ENCODE measurements at places on chromosomes 1 and 21.

DNA sequence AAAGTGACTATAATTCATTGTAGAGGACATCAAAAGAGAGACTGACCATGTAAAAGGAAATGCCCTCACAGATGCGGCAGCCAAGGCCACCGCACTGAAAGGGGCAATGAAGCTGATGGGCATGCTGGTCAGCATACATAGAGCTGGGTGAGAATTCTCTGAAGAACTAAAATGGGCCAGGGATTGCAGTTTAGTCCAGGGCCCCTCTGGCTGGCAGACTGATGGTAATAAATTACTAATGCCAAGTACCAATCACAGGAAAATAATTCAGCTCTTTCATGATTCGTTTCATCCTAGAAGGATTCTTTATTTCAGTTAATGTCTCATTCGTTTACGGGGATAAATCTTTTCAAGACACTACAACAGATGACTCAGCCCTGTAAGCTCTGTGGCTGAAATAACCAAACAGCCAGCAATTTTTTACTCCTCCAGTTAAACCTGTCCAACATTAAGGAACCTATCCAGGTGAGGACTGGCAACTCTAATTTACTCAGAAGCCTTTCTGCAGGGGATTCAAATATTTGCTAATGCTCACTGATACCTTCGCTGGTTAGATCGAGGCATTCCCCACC is 56.9 kb upstream of the MAP1LC3C start:
- no peak for DNase-seq

GRCh38 chr1:18976096-18976495 is 19.6 kb upstream of the IFFO2 start:
- no peak for DNase-seq

GRCh38 chr21:26698416-26698815 is 125.3 kb upstream of the CYYR1 start:
- no peak for DNase-seq

DNA sequence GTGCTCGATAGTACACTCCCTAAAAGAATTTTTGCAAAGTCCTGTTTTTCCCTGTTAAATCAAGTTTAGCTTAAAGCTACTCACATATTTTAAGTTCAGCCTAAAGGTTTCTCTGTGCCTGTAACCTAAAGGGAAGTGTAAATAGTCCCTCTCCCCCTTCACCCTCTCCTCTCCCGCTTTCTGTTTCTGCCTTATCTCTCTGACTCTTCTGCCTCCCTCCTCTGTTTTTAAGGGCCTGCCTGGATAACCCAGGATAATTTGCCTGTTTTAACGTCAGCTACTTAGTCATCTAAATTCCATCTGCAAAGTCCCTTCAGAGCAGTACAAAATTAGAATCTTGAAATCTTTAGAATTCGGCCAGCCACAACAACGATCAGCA is 92.6 kb downstream of the NID1 start:
- no peak for DNase-seq

- no peak for DNase-seq
Observed at GRCh38 chr1:14625572-14625971, 27.1 kb downstream of the KAZN start.

DNA sequence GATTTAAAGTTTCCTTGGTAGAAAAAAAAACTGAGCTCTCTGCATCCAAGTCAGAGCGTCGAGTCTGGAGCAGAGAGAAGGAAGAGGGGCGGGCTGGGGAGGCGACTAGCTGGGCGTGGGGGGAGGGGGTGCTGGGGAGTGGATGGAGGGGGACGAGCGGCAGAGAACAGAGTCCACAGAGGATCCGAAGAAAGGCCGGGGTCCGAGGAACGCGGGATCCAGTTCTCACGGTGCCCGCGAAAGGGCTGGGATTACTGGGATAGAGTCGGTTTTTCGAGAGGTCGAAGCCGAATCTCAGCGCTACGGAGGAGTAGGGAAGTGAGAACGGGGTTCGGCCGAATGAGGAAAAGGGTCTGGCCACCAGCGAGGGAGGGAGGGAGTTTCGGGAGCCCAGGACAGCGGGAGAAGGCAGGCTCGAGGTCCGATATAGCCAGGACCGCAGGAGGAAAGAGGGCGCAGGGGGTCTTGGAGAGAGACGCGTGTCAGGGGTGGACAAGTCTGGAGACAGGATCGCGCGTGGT is 665 bp downstream of the DAB1 start:
- DNase-seq, result no peak

DNA sequence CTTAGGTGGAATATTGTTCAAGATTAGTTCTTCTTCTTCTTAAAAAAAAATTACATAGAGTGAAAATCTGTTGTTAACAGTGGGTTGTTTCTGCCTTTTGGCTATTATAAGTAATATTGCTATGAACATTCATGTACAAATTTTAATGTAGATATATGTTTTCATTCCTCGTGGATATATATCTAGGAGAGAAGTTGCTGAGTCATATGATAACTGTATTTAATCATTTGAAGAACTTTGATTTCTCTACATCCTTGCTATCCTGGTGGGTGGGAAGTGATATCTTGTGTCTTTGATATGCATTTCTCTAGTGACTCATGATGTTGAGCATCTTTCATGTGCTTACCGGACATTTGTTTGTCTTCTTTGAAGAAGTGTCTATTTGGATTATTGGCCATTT is 29.9 kb downstream of the MAST2 start:
- no peak for DNase-seq

DNA sequence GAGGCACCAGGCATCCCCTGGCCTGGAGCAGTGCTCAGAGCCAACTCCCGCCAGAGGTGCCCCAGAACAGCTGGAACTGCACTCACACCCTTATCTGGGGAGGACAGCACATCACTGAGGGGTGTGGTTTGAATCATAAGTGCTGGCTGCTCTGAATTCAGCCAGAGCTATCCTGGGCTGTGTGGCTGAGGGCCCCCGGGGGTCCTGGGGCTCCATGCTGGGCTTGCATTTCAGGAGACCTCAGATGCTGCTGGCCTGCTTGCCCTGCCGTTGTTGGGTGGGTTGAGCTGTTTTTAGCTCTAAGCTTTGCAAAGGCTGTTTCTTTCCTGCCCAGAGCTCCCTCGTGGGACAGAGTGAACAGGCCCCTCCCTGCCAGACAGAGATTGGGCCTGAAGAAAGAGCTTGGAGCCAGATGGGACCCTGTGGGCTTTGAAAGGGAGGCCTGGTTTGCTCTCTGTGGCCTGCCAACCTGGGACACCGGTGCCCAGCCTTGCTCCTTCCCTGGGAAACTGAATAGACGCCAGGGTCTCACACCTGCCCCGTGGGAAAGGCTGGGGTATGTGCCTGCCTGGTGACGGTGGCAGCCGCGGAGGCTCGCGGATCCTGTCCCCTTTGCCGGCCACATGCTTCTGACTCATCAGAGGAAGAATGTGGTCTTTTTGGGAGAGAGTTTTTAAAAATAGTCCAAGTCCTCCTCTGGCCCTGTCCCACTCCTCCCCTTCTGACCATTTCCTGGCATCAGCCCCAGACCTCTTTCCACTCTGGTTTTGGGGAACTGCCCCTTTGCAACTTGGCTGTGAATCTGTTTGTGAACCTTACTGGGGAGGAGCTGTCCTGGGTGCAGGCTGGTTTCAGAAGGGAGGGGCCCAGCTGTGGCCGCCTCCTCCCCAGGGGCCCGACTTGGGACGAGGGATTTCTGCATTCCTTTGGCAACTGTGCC is 30.0 kb downstream of the ARHGEF10L start:
- no peak for DNase-seq

DNA sequence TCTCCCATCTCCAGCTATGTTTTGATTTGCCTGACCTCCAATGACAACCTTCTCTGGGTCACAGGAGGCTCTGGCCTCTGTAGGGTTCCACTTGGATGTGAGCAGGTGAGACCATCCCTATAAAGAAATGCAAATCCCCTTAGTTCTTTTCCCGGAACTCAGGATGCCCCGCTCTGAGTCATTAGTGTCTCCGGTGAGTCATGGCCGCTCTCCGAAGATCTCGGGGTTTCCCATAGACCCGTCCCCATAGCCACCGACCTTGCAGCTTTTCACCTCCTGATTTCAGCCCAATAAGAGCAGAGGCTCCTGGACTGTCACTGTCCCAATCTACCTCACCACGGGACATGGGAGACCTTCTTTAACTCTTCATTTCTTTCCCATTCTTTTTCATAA is 98.2 kb downstream of the PGBD5 start:
- DNase-seq, result no peak

- no peak for DNase-seq
Observed at GRCh38 chr21:45599146-45599581, 44.4 kb upstream of the PCBP3 start.

- DNase-seq, result no peak
Observed at GRCh38 chr1:25658791-25659431, 42.3 kb downstream of the MAN1C1 start.

- no peak for DNase-seq
Observed at GRCh38 chr1:242212401-242212800, 213.5 kb upstream of the MAP1LC3C start.

DNA sequence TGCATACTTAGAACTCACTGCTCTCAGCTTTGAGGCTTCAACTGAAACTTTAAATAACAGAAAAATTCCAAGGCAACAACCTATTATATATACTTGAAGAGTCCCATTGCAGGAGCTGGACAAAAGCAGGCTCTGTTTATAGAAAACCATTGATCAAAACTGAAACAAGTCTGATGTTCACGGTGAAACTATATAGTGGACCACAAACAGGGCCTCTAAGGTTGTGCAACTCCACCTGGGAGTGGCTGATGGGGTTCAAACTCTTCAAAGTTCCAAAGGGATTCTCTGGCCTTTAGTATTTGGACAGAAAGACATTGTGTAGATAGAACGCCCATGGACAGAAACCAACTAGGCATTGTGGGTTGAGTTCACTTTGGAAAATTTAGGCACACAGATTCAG is 140.3 kb downstream of the ZC3H11B start:
- no peak for DNase-seq

GRCh38 chr1:95604771-95605170 is 370.8 kb downstream of the RWDD3 start:
- no peak for DNase-seq

DNA sequence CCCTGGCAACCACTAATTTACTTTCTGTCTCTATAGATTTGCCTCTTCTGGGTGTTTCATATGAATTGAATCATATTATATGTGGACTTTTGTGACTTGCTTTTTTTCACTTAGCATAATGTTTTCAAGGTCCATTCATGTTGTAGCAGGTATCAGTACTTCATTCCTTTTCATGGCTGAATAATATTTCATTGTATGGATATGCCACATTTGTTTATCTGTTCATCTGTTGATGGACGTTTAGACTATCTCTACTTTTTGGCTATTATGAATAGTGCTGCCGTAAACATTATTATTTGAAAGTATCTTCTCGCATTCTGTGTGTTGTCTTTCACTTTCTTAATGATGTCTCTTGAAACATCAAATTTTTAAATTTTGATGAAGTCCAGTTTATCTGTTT is 32.8 kb upstream of the CD101 start:
- no peak for DNase-seq

All from CD4-positive, alpha-beta T cell treated with Interleukin-4 for 4 hours (primary cell).